ENCODE measurements at places on chromosomes 4 and X.

DNA sequence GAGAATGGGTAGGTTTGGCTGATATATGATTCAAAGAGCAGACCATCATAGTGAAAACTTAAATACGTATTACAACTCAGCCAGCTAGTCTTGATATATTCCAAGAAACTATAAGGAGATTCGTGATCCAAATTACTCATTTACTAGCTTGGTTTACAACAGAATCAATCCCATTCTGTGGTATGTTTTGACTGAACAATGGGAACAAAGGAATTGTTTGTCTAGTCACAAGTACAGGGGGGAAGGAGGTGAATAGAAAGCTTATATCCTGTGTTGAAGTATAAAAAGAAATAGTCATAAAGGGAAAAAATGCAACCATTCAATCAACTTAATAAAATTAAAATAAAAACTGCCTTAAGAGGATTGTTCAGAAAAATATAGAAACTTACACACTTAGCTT lies 17.0 kb downstream of the C4orf54 start:
- no peak for DNase-seq

- no peak for DNase-seq
Observed at GRCh38 chr4:177375372-177375771, 65.7 kb downstream of the NEIL3 start.

- DNase-seq: no peak
Observed at GRCh38 chrX:133297284-133297683, 79.1 kb upstream of the TFDP3 start.

DNA sequence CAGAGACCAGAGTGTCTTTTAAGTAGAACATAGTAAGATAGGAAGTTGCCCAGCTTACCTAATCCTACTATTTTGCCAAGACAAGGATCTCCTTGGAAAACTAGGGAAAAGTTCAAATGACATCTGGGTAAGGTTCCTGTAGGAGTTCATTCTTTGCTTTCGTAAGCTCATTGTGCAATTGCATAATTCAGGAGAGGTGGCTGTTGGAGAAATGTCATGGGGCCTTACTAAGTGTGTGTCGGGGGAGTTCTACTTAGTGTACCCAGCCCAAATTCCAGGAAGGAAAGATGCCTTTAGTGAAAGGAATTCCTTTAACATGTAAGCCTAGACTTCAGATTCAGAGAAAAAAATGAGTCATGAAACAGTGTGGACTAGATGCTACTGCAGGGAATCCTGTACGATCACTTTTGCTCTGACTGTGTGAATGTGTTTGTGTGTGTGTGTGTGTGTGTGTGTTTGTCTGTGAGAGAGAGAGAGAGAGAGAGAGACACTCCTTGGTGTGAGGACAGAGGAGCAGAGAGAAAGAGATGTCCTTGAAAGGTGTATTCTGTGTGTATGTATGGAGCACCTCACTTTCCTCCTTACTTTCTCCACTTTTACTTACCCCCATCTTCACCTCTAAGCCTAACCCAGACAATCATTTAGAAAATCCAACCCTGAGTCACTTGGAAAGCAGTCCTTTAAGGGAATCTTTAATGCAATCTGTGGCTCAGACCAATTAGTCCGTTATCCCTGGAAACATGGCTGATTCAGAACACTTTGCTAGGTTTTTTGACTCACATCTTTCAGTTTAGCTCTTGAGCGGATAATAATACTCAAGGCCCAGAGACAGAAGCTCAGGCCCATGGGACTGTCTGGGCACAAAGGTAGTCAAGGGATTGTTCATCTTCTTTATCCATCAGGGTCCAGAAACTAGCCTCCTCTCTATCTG lies 114.5 kb upstream of the ACSL4 start:
- DNase-seq: no peak

GRCh38 chr4:23373261-23373660 lies 516.6 kb downstream of the PPARGC1A start:
- DNase-seq: no peak

DNA sequence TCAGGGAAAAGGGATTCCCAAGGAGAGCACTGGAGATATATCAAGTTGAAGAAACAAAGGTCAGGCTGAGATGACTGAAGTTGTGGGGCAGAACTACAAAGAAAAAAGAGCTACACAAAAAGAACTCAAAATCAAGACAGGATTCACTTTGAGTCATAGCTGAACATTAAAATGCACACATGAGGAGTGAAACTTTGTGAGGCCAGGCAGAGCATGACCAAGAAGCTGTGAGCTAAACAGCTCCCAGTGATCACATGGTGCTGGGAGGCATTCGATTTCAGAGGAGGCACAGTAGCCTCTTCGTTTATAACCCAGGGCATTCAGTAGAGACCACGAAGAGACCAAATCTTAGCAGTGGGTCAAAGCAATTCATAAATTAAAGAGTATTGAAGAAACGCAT lies 145.3 kb downstream of the ATRX start:
- no peak for DNase-seq

DNA sequence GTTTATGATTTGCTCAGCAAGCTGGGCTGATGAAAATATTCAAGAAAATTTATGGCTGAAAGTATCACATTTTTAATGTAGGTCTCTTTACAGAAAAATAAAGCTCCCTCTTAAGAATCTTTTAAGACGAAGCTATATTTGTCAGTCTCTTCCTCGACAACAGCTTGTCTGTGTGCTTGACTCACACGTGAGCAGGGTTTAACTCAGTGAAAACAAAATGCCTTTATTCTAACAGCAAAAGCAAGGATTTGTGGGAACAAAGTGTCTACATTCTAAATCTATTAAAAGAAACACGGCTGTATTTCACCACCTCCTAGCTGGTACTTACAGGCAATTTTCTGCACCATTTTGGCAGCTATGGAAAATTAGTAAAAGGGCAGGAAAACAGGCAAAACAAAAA lies 75.5 kb downstream of the NYX start:
- no peak for DNase-seq

DNA sequence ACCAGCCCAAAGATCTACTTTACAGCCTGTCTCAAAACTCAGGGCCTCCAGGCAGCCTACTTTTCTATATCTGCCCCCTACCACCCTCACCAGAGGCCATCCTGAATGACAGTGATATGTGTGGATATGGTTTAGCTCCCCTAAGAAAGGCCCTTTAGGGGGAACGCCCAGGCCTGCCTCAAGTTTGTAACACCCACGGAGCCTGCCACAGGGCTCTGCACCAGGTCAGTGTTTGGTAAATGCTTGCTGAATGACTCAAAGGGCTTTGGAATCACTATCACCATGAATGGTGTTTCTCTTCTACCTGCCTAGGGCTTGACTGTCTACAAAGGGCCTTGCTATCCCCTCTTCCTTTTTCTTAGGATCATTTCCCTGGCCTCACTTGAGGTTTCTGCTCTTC lies 11.3 kb upstream of the LONRF3 start:
- no peak for DNase-seq

- DNase-seq: no peak
Observed at GRCh38 chr4:138659812-138660316, 355.7 kb upstream of the NOCT start.

DNA sequence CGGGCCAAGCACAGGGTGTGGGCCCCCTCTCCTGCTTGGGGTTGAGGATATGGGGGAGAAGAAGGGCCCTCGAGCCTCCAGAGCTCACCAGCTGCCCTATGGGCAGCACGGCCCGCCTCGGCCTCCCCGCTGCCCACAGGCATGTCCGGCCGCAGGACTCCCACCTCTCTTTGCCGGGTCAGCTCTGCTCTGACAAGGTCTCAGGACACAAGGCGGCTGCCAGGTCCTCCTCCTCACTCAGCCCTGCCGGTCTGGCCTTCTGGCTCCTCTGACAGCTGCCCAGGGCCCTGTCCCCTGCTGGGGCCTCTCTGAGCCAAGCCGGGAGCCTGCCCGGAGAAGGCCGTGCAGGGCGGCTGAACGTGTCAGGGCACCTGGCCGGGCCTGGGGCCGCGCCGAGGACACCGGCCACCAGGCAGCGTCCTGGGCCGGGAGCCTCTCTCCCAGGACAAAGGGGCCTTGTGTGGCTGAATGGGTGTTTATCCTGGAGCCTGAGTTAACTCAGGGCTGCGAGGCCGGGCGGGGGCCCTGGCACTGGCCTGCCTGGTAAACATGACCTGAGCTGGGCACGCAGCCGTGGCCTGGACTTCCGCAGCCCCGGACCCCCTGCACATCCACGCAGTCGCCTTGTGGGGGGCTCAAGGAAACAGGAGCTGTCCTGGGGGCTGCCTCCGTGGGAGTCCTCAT lies 25.7 kb downstream of the TACC3 start:
- no peak for DNase-seq

- DNase-seq: peak; percentile 64
Observed at GRCh38 chr4:104860238-104861123, 286.2 kb upstream of the TET2 start.

- DNase-seq: peak; percentile 27
Observed at GRCh38 chrX:69538321-69538876, 34.3 kb downstream of the NALF2 start.

- DNase-seq: no peak
Observed at GRCh38 chr4:135838889-135839288, 1637.3 kb upstream of the PABPC4L start.

DNA sequence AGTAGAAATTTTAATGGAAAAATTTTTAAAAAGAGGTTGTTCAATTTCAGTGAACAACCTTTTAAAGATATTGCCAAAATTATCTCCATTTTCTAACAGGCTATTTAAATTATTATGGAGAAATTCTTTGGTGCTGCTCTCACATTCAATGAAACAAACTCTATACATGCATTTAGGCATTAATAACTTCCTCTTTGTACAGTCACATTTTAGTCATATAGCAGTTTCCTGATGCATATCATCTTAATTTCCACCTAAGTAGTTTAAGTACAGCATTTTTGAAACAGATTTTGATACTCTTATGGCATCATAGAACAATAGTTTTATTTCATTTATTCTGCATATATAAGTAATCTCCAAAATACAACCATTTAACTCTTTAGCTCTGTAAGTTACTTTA lies 500.1 kb downstream of the STPG2 start:
- DNase-seq: no peak

DNA sequence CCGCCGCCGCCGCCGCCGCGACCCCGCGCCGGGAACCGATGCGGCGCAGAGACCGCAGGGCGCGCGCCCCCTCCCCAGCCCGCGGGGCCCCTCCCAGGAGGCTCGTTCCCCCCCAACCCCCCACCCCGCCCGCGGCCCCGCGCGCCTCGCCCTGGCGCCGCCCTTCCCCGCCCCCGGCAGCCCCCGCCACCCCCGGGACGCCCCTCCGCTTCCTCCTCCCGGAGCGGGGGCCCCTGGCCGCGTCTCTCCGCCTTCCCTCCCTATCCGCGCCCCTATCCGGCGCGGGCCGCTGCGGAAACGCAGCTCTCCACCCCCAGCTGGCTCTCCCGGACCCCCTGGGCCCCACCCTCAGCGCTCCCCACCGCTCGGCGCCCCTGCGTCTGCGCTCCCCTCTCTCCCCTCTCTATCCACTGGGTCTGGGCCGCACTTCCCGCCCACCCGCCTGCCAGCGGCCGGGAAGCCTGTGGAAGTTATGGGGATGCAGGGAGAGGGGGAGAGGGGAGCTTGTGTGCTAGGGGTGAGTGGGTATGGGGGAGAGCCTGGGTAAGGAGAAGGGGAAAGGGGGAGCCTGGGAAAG lies at the start of gene TMEM271:
TSS of gene TMEM271 (minus strand) at position 51 of the 577 bp plus-strand sequence. CDS start 233 bp downstream, outside the sequence.
- DNase-seq: peak; percentile 8

GRCh38 chrX:47662144-47662657 lies 3.2 kb upstream of the UXT start:
- no peak for DNase-seq

DNA sequence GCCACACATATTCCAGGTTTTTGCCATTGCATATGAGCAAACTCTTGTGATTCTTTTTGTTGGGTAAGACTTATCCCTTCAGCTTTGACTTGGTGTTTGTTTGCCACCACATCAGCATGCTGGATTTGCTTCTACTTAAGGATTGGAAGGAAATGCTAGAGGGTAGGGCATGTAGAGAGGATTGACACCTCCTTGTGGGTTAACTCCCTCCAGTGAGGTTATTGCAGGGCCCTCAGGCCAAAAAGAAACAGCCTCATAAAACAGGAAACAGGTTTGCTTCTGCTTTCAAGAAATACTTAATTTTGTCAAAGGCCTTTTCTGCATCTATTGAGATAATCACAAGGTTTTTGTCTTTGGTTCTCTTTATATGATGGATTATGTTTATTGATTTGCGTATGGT lies 15.2 kb upstream of the INPP4B start:
- DNase-seq: no peak

- DNase-seq: no peak
Observed at GRCh38 chr4:155208258-155209054, at the start of gene NPY2R. Gene NPY2R, plus strand, starts transcription at chr4:155208636. Its CDS starts 5,304 bp downstream, at chr4:155213940.

DNA sequence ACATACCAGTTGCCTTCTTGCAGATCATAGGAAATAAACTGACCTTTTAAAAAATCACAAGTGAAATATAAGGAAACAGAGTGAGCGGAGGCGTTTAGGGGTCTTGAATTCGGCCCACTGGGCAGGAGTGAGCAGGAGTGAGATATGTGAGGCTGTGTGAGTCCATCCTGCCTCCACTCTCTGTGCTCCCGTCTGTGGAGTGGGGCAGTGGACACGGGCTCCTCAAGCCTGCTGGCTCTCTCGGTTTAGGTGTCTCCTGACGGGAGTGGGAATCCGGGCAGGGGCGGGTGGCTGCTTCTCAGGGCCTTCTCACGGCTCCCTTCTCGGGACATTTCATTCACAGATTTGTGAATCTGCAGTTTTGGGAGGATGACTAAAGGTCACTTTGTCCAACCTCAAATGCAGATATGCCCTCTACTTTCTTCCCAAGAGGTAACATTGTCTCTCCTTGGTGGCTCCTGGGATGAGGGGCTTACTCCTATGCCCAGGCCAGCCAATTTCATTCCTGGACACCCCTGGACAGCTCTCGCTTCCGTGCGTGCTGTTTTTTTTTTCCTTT lies 27.6 kb downstream of the CYTL1 start:
- DNase-seq: no peak

DNA sequence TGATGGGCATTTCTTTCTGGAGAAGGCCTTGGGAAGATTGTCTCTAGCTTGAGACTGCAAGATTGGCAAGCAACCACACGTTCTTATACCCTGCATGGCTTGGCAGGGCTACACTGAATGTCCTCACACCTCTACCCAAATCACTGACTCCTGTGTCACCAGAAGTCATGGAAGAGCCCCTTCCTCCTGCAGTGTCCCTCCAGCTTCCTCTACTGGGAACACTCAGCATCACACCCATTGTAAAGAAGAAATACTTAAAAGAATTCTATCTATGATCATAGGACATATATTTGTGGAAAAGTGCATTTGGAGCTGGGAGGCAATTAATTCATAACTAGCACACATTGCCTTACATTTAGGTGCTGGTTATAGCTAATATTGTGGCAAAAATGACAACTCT lies 113.1 kb downstream of the CCSER1 start:
- no peak for DNase-seq

GRCh38 chrX:47960406-47960805 lies 43.4 kb downstream of the ZNF182 start:
- no peak for DNase-seq

- no peak for DNase-seq
Observed at GRCh38 chrX:47958761-47959342, 44.9 kb downstream of the ZNF182 start.

DNA sequence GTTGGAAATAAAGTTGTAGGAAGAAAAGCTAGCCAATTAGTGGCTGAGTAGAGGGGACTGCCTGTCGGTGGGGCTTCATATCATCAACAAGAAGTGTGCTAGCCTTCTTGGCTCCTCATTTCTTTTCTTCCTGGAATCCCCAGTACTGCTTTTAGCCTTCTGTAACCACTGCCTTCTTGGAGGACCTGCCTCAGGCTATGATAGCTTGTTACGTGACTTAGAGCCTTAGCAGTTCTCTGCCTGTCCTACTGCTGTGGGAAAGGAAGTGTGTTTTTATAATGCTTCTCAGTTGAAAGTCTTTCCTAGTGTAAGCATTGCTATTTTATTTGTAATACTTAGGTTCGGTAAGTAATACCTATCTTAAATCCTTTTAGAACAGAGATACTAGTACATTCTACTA lies 61.9 kb downstream of the LARP1B start:
- DNase-seq: no peak

All from NCI-H1105 treated with DMSO at 0.1 percent for 48 hours (cell line).